ENCODE measurements at places on chromosomes 3 and 15.

GRCh38 chr3:64983583-64984359 lies 296.0 kb upstream of the ADAMTS9 start:
- DNase-seq, result no peak

- DNase-seq, result no peak
Observed at GRCh38 chr15:77959432-77959879, 118.1 kb downstream of the TBC1D2B start.

DNA sequence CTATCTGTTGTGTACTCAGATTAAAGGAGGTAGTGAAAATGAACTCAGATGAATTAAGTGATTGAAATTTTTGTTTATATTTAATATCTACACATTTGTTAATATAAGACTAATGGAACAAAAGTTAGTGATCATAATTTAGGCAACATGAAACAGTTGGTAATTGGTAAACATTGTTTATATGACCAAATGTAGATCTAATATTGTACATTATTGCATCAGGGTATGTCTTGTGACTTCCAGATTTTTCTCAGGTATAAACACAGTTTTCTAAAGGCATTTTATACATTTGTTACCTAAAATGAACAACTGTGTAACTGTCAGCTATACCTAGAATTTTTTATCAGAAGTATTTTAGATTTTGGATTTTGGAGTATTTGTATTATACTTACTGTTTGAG lies 14.8 kb downstream of the GMPS start:
- no peak for DNase-seq

- DNase-seq, result no peak
Observed at GRCh38 chr15:31384568-31384967, 57.9 kb downstream of the KLF13 start.

Data from NCI-H1436 treated with DMSO at 0.1 percent for 48 hours (cell line).